ENCODE measurements at places on chromosomes 4 and X.
A peak's percentile ranks its signal among the peaks of the same experiment; 100 is the strongest.

- DNase-seq: no peak
Observed at GRCh38 chr4:47071901-47072341, 40.6 kb downstream of the GABRB1 start.

- DNase-seq: peak; percentile 72
Observed at GRCh38 chr4:113760094-113760794, 1.3 kb downstream of the CAMK2D start.

- no peak for DNase-seq
Observed at GRCh38 chrX:23788521-23788920, 5.5 kb downstream of the SAT1 start.

GRCh38 chr4:17276776-17277175 is 235.1 kb downstream of the QDPR start:
- no peak for DNase-seq

GRCh38 chr4:156634612-156635011 is 337.0 kb downstream of the PDGFC start:
- no peak for DNase-seq

DNA sequence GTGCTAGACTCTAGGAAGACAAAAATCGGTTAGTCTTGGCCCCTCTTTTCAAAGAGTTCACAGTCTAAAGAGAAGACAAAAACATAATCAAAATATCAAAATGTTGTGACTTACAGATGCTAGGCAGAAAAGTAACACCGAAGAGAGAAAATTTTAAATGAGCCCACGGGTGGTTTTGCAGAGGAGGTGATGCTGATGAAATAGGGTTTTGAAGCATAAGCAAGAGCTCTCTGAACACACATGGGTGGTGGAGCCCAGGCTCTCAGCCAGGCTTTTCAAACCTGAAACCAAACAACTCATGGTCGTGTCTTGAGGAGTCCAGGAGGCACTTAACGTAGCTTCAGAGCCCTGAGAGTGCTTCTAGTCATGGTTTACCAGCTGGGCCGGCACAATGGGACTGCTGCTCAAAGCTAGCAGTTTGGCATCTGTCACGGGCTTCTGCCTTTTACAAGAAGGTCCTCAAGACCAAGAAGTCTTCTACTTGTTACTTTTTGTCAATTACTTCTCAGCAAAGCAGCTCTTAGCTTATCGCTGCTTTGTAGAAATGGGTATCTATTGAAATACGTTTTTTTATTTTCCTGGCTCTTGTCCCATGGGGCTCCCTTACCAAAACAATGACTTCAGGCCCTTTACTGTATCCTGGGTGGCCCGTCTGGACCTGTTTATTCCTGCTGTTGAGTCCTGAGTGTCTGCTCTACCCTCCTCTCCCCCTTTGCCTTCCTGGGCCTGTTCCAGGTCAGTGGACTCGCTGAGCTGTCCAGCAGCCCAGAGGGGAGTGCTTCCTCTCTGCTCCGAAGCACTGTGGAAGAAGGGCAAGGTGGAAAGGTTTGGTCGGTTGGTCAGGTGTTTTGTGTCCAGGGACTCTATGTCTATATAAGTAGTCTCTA is 69.5 kb downstream of the TNIP2 start:
- no peak for DNase-seq

DNA sequence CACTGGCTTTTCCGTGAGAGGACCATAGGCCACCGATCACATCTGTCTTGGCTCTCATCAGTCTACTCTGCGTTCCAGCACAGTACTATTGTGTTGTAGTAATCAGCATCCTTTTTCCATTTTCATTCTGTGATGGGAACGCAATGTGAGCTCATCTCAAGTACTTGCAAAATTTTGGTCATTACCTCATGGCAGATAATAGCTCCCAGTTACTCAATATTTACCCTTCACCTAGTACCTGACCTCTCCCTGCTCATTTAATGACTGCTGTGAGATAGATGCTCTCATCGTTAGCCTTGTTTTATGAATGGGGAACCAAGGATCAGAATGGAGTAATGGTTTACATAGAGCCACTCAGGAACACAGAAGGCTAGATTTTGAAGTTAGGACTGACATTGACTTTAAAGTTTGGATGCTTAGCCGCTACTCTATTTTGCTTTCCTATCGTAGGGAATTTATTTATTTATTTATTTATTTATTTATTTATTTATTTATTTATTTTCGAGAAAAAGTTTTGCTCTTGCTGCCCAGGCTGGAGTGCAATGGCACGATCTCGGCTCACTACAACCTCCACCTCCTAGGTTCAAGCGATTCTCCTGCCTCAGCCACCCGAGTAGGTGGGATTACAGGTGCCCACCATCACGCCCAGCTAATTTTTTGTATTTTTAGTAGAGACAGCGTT is 6.5 kb upstream of the GPR101 start:
- DNase-seq: no peak

DNA sequence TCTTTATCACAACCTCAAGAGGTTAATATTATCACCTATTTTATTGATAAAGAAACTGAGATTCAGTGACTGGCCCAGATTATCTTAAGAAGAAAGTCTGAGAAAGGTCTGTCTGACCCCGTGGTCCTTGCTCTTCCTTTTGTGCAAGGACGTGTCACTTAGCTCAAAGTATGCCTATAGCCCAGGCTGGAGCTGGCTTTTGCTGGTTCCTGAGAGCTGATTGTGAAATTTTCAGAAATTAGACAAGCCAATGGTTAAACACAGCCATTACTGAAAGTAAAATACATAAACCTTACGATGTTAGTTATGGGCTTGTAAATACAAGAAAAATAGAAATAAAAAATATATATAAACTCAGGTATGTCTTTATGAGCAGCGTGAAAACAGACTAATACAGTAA is 70.1 kb downstream of the CHRNA9 start:
- no peak for DNase-seq

- DNase-seq: no peak
Observed at GRCh38 chr4:153724606-153725005, 35.2 kb downstream of the RNF175 start.

Data from pons (tissue), 1 donor.